ENCODE measurements at places on chromosomes 12 and 14. TPM values are rescaled to one million over a fixed set of nuclear protein-coding genes. Genes with fewer than 3 reads are reported as not detected.

GRCh38 chr12:51246254-51246853 lies 7.7 kb downstream of the DAZAP2 start:
- DNase-seq: no peak
- H3K4me1 ChIP-seq: no peaks in the 10 kb centered on the region
- peaks cover 16% of the 10 kb centered on the region for H3K36me3 ChIP-seq

DNA sequence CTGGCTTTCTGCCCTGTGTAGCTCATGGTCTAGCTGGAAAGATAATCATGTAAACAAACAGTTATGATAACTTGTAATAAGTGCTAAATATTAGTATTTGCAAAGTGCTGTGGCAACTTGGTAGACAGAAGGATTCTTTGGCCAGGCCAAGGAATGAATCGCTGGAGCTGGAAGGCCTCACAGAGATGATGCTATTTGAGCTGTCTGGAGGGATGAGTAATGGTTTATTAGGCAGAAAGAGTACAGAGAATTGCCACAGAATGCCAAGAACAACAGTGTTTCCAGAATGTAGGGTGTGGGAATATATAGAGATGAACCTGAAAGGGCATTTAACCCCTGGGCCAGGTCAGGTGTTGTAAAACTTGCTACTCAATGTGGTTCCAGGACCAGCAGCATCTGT lies 27.6 kb downstream of the OTX2 start:
- no peak overlapping the region for H3K4me3 ChIP-seq
- no peak for DNase-seq
- no peaks in the 10 kb centered on the region for H3K4me1 ChIP-seq
- no peaks in the 10 kb centered on the region for H3K36me3 ChIP-seq
- H3K27me3 ChIP-seq: peaks cover 65% of the 10 kb centered on the region

- no peaks in the 10 kb centered on the region for H3K36me3 ChIP-seq
- H3K4me1 ChIP-seq: peaks cover 27% of the 10 kb centered on the region
- no peaks in the 10 kb centered on the region for H3K27me3 ChIP-seq
- H3K4me3 ChIP-seq: peak within 1 kb of the TSS; percentile 99
These were observed at the start of gene RAD51B for GRCh38 chr14:67819563-67820421. TSS of gene RAD51B (plus strand) at chr14:67819779.

DNA sequence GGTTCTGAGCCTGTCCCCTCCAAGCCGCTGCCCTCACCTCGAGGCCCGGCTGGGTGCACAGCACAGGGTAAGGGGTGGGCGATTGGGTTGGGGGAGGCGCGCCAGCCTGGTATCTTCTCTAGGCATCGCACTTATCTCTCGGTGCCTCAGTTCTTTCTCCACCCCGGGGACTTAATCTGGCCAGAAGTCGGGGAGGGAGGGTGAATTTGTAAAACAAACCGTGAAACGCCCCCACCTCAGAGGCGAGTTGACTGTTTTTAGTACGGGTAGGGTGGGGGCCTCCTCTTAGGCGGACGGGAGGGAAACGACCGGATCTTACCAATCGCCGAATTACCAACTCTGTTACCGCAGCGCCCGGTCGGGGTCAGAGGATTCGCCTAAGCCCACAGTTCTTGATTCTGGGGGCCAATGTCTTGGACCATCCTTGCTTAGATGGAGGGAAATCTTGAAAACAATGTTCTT lies 1.4 kb upstream of the TBX3 start:
- peaks cover 6% of the 10 kb centered on the region for H3K27me3 ChIP-seq
- no peak for DNase-seq
- peaks cover 25% of the 10 kb centered on the region for H3K36me3 ChIP-seq
- peak overlapping the region; percentile 100 for H3K4me3 ChIP-seq
- H3K4me1 ChIP-seq: peaks cover 55% of the 10 kb centered on the region

The CCDC184 gene
- 1.7 TPM for total RNA-seq

The SELPLG gene
- 0.47 TPM for total RNA-seq

Measured in mesothelial cell of epicardium (in vitro differentiated cells).